ENCODE measurements at places on chromosomes 4 and X.

DNA sequence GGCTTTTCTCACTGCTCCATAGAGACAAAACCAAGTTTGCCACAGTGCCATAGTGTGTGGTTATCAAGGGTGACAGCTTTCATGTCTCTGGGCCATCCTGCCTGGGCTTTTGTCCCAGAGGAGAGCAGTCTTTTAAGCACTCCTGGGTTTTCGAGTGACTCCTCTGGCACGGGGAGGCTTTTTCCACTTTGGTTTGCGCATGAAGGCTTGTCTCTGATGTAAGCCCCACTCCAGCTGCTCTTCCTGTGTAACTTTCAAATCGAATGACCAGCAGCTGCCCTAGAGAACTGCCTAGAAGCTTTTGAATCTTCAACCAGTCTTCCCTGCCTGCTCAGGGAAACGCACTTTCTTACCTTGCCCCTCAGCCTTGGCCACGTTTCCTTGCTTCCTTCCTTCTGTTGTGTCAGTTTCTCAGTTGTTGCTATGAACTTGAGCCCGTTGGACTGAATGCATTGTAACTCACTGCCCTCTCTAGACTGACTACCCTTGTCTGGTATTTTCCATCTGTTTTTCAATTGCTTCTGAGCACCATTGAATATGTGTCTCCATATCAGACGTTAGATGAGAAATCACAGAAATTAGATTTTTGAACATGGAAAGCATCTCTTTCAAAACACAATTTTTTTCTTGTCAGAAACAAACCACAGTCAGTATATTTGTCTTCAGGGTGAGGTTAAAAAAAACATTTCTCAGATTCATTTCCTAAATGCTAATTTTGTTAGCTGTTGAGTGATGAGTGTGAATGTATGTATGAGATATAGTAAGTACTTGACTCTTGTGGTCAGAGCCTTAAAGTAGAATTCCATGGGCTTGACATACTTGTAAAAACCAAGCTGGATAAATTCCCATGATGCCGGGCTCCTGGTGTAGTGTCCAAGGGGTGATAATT, 45.3 kb downstream of the SLC9A6 start:
- DNase-seq: no peak

- no peak for DNase-seq
Measured at GRCh38 chrX:65642914-65643491, 24.5 kb upstream of the MSN start.

GRCh38 chr4:25113915-25114904, 46.0 kb downstream of the SEPSECS start:
- no peak for DNase-seq

GRCh38 chr4:21248331-21248730, 548.1 kb downstream of the PACRGL start:
- no peak for DNase-seq

- peak; percentile 28 for DNase-seq
Measured at GRCh38 chrX:39149761-39150160, 348.5 kb downstream of the MID1IP1 start.

DNA sequence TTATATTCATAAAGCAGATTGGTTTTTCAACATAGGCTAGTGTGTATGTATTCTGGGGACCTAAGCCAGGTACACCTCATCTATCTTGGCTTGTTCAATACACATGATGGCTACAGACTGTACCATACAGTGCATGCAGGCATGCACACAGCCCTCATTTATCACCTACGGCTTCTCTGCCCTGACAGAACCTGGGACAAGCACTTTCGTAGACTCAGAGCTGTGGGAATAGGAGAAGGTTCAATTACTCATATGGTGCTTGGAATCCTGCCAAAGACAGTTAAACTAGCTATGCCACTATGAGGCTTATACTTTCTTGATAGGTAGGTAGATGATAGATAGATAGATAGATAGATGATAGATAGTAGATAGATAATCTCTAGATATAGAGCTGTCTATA, 457.2 kb downstream of the GALNTL6 start:
- no peak for DNase-seq

GRCh38 chrX:105191878-105192277, 28.6 kb downstream of the TEX13A start:
- DNase-seq: no peak

GRCh38 chr4:3238721-3239120, 10.2 kb upstream of the MSANTD1 start:
- DNase-seq: no peak

- DNase-seq: peak; percentile 1
Measured at GRCh38 chrX:23694606-23695005, 27.3 kb downstream of the PRDX4 start.

Data from stimulated activated CD4-positive, alpha-beta T cell treated with anti-CD3 and anti-CD28 coated beads, TNF-alpha, amount 100 ng/mL, for 48 hours (primary cell).